ENCODE measurements at places on chromosomes 12 and 14. TPM values are rescaled to one million over a fixed set of nuclear protein-coding genes. Genes with fewer than 3 reads are reported as not detected.

Gene MGST1
- total RNA-seq, result not detected

Gene LAG3
- total RNA-seq, result 71.3 TPM

Gene TMEM132C
- total RNA-seq, result not detected

Gene DACT1
- total RNA-seq, result 1.7 TPM

Gene NPAS3
- total RNA-seq, result not detected

Gene ASCL1
- total RNA-seq, result 0.16 TPM

Gene ZDHHC22
- total RNA-seq, result not detected

Gene SERPINA5
- not detected for total RNA-seq

Gene OVCH1
- not detected for total RNA-seq

Gene C12orf50
- total RNA-seq, result 0.18 TPM

Gene PAH
- not detected for total RNA-seq

Gene EFS
- 0.10 TPM for total RNA-seq

Gene FAM186B
- total RNA-seq, result 0.18 TPM

Gene IQSEC3
- total RNA-seq, result 1.6 TPM

Gene LIN7A
- total RNA-seq, result not detected

Gene ARG2
- total RNA-seq, result 22.4 TPM

Gene ALG10B
- total RNA-seq, result 14.2 TPM

Gene SCNN1A
- 1.1 TPM for total RNA-seq

Gene TNS2
- total RNA-seq, result 2.1 TPM

Gene AVPR1A
- total RNA-seq, result not detected

Gene KCNC2
- not detected for total RNA-seq
